ENCODE measurements at places on chromosomes 7 and 10.

DNA sequence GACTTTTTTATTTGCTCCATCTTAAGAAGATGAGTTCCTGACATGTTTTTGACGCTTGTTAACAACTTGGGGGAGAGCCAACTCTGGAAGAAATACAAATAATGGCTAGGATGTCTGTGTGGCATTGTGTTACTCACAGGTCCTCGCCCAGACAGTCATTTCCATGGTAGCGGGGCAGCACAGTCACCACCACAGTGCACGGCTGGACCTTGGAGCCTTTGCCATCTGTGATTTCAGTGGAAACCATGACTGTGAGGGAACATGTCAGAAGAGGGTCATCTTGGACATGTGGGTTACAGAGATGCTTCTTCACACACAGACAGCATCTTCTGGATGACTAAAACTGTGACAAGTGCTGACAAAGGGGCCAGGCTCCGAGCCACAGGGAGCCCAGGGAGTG is 74.5 kb downstream of the PKD1L1 start:
- no peak for DNase-seq

DNA sequence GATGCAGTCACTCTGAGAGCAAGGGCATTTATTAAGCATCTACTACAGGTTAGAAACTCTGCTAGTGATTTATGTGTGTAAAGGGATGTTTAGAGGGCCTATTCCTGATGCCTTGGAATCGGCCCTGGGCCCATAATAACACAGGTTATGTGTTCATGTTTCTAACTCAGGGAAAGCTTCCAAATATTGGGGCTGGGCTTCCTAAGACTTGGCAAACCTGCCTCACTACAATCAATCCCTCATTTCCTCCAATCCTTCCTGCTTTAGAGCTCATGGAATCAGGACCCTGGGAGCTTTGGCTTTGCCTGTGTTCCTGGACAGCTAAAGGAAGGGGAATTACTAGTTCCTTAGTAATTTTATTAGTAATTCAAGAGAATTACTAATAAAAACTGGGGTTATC is 148.8 kb downstream of the HIBADH start:
- no peak for DNase-seq

- DNase-seq, result no peak
Measured at GRCh38 chr7:55162476-55162875, 143.7 kb downstream of the EGFR start.

GRCh38 chr10:51433949-51434475 is 265.4 kb downstream of the CSTF2T start:
- DNase-seq, result no peak

- DNase-seq, result no peak
Measured at GRCh38 chr7:4144811-4145510, 537.1 kb upstream of the FOXK1 start.

- no peak for DNase-seq
Measured at GRCh38 chr7:21013765-21014539, 227.3 kb upstream of the SP8 start.

- no peak for DNase-seq
Measured at GRCh38 chr10:48811461-48811860, 126.8 kb downstream of the WDFY4 start.

- no peak for DNase-seq
Measured at GRCh38 chr7:37930226-37930948, 9.9 kb downstream of the EPDR1 start.

DNA sequence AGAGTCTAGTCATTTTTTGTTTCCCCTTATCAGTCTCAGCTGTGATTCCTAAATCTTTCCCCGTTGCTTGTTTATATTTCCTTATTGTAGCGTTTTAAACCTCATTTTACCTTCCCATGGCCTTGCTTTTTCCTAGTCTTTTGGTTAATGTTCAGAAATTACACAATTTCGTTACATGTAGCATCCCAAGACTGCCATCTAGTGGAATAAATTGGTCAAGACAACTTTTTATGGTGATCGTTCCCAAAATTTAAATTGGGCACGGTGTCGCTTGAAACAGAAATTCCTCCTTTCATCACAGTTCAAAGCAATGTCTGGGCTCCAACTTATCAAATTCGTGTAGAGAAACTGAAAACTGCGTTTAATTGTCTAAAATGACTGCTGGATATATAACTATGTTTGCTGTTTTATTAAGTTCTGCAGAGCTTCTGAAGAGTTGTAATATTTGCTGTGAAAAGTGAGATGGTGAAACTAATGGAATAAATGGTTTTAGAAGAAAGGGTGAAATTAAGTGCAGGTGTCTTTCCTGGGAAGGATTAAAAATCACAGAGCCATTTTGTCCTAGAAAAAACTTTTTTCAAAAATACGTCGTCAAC is 370.2 kb downstream of the PHF14 start:
- peak; percentile 7 for DNase-seq

DNA sequence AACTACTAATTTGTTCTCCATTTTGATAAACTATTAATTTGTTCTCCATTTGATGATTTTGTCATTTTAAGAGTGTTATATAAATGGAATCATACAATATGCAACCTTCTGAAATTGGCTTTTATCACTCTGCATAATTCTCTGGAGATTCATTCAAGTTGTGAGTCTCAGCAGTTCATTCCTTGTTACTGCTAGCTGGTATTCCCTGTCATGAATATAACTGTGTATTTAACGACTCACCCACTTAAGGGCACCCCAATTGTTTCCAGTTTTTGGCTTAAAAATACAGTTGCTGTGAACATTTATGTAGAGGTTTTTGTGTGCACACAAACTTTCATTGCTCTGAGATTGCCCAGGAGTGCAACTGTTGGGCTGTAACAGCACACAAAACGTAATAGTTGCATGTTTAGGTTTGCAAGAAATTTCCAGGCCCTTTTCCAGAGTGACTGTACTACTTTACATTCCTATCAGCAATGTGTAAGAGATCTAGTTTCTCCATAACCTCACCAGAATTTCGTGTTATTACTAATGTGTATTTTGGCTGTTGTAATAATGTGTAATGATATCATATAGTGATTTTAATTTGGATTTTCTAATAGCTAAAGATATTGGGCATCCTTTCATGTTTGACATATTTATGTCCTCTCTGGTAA is 153.2 kb upstream of the ADCY1 start:
- no peak for DNase-seq

DNA sequence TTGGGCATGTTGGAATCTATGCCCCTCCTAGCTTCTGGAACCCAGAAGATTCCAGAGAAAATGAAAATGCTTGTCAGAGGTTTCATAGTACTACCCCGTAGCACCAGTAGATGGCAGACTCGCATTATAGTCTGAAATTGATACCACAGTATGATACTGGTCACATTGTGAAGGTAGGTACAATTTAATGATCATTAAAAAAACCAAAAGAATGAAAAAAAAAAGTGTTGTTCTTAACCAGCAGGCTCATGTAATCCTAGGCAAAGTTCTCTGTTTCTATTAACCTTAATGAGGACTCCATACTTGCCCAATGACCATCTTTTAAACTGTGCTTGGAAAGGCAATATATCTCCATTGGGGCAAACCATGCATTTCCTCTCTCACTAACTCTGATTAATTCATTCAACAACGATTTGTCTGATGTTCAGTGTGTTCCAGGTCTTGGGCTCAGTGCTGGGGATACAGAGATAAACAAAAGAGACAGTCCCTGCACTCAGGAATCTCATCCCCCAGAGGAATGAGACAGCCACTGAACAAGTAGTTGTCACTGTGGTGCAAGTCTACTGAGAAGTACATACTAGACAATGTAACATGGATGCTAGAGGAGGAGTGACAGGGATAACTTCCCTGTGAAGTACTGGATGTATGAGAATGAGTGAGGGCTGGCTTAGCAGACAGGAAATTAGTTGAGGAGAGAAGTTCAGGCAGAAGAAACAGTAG is 223.5 kb upstream of the PHYHIPL start:
- no peak for DNase-seq

DNA sequence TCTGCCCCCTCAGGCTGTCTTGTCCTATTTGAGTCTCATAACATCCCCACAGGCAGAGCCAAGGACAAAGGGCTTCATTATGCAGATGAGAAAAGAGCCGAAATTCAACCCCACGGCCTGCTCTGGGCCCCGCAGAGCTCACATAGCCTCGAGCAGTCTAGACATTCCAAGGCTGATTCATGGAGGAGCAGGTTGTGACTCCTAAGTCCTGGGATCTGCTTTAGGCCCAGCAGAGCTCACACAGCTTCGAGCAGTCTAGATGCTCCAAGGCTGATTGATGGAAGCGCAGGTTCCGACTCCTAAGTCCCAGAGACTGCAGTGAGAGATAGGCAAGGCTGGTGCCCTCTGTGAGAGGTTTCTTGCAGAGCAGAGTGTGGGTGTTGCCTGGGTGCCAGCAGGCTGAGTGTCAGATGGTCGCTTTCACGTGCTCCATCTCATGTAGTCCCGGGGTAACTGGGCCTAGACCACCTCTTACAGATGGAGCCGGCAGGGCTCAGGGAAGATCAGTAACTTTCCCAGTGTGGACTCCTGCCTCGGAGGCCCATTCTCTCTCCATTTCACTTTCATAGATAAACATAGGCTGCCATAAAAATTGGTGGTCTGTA is 436.1 kb upstream of the FOXK1 start:
- no peak for DNase-seq

DNA sequence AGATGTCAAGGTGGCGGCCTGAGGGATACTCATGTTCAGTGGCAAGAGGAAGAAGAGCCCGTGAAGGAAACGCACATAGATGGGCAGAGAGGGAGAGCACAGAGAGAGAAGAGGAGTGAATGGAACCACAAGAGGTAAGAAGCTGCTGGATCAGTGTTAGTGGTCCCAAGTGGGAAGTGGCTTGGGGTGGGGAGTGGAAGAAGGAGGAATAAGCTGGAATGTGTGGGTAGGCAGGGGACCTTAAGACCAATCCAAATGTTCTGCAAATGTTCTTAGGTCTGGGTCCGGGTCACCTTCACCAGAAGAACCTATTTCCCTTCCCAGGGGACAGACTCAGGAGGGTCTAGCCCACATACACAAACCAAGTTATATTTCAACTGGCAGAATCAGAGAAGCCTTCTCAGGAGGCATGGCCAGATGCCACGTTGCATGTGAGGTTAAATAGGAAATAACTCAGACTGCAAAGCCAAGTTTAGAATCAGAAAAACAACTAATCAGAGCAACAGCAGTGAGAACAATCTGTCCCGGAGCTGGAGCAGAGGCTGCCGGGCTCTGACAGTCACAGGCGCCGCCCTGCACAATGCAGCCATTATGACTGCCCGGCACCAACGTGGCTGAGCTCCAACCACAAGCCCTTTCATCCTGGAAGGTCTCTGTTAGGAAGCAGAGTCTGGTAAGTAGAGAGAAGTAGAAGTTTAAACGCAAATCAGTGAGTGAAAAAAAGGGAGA is 78.6 kb upstream of the ARMC3 start:
- DNase-seq, result no peak

DNA sequence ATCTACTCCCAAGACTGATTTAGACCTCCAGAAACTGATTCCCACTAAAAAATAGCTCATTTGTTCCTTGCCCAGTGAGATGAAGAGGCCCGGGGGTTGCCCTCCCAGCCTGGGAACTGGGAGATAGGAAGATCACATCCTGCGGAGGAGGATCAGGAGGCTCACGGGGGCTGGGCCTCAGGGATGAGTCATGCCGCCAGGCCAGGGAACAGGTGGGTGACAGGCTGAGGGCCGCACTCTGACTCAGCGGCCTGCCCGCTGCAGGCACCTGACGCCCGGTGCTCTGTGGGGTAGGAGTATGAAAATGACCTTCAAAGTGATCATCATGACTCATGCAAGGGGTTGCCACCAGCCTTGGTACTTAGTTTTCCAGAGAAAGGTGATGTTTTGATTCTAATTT is 104.5 kb upstream of the ZPBP start:
- DNase-seq, result no peak

DNA sequence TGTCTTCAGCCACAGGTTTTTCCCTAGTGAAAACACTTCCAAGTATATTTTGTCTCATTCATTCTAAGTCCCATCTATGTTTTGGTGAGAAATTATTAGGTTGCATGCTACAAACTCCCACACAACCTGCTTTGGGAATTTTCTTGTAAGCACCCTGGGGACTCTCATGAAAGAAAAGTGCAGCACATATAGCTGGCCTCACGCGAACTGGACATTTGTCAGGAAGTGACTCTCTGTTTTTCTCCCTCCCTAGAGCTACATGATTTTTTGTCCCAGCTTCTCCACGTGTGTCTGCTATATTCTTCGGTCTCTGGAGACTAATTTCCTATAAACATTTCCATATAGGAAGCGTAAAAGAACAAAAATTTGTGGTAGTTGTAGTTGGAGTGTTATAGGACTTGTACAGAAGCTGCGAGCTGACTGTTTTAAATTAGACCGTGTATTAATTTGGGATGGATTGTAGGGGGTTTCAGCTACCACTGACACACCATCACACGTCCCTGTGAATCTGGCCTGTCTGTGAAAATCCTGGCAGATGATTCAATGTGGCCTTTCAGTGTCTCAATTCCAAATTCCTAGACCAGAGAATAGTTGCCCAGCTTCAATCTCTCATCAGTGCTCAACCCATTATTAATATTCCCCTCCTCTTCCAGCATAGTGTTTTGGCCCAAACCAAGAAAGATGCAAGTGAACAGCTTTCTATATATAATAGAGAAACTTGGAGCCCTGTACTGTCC is 40.2 kb downstream of the ARL4A start:
- no peak for DNase-seq

DNA sequence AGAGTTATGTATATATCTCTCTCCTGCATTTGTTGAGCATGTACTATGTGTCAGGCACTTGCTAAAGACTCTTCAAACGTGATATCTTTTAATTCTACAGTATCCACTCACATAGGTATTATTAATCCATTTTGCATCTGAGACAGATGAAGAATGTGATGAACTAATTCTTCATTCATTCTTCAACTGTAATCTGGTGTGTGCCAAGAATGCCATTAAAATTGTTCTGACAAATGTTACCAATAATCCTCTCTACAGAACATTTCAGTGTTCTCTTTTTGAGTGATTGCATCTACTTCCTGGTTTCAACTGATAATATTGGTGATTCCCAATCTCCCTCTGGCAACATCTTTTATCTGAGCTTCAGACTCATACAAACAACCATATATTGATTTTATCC is 18.0 kb upstream of the INHBA start:
- DNase-seq, result no peak

- no peak for DNase-seq
Measured at GRCh38 chr7:117791877-117792780, 81.1 kb downstream of the CTTNBP2 start.

GRCh38 chr7:84177758-84178412 is 16.7 kb downstream of the SEMA3A start:
- DNase-seq, result no peak

- no peak for DNase-seq
Measured at GRCh38 chr7:17086403-17086802, 204.6 kb upstream of the AGR3 start.

DNA sequence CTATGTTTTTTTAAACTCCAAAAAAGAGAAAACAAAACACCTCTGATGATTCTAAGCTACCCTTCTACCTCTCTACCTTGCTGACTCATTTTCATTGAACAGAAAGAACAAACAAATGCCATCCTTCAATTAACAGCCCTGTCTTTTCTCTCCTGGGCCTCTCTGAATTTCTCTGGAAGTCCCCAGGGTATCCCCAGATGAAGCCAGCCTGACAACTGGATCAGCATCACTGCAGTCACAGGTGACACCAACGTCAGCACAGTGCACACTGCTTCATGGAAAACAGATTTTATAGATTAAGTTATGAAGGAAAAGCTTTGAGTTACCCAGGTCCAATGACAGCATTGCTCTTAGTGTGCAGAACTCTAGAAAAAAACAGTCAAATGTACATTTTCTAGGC is 5.7 kb downstream of the HUS1 start:
- DNase-seq, result no peak

Data from amniotic stem cell (primary cell).